ENCODE measurements at places on chromosomes 13 and 19. TPM values are rescaled to one million over a fixed set of nuclear protein-coding genes. Genes with fewer than 3 reads are reported as not detected.

Gene ZNF813
- 4.4 TPM for total RNA-seq

Gene KHSRP
- 89.9 TPM for total RNA-seq

Gene VSTM2B
- total RNA-seq = not detected

- peak; percentile 63 for DNase-seq
Observed at GRCh38 chr13:101576455-101576854, 124.0 kb downstream of the ITGBL1 start.

DNA sequence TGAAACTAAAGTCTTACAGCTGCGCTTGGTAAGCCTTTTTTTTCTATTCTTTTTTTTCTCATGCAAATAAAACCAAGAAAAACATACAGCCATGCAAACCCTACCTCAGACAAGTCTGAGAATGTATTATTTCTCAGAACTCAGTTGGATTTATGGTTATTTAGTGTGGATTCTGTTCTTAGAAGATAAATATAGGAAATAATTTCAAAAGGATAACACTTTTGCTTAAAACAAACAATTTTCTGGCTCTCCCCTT is 40.7 kb upstream of the TNFSF11 start:
- DNase-seq = no peak
